Left renal cortex interstitium (tissue), 4 donors: ENCODE measurements at places on chromosomes 6 and 20. TPM values are rescaled to one million over a fixed set of nuclear protein-coding genes. Genes with fewer than 3 reads are reported as not detected.

STK35 gene
- polyA plus RNA-seq: 16.7 TPM

HLA-G gene
- 3.3 TPM for polyA plus RNA-seq

SLC13A3 gene
- polyA plus RNA-seq: 22.9 TPM

PRRT1 gene
- 2.5 TPM for polyA plus RNA-seq

LY6G5C gene
- 2.9 TPM for polyA plus RNA-seq

CRISP3 gene
- 0.34 TPM for polyA plus RNA-seq

DDR1 gene
- 179 TPM for polyA plus RNA-seq
